ENCODE measurements at places on chromosomes 1 and 21. TPM values are rescaled to one million over a fixed set of nuclear protein-coding genes. Genes with fewer than 3 reads are reported as not detected.

Gene CD5L
- total RNA-seq: not detected

Gene HAO2
- not detected for total RNA-seq

Gene CHIA
- total RNA-seq: not detected

Gene TSNAX
- 48.4 TPM for total RNA-seq

Gene KRTAP19-8
- not detected for total RNA-seq

Gene OR2G6
- not detected for total RNA-seq

Gene KIAA1614
- 0.66 TPM for total RNA-seq

Gene HOOK1
- total RNA-seq: 0.22 TPM

Gene RNF186
- total RNA-seq: not detected

Gene P3R3URF
- total RNA-seq: not detected

Gene PRAMEF11
- not detected for total RNA-seq

Gene NCAM2
- total RNA-seq: not detected

Gene CYP4B1
- total RNA-seq: not detected

Gene TSPAN2
- 1.6 TPM for total RNA-seq

Gene VANGL2
- total RNA-seq: 0.69 TPM

Gene BMP8B
- 5.1 TPM for total RNA-seq

Gene PLPPR5
- total RNA-seq: not detected

Gene NLRP3
- total RNA-seq: not detected

Gene HJV
- total RNA-seq: not detected

Gene USH2A
- total RNA-seq: not detected

Gene TMEM82
- total RNA-seq: not detected

Gene AKR7A3
- total RNA-seq: 0.16 TPM

Gene ADAM30
- not detected for total RNA-seq

Gene PPM1J
- 0.99 TPM for total RNA-seq

Gene DNAH14
- 14.9 TPM for total RNA-seq

Gene AADACL3
- total RNA-seq: not detected

Gene F13B
- total RNA-seq: not detected

Gene HES2
- total RNA-seq: 3.6 TPM

Gene PLA2G2F
- total RNA-seq: not detected

Gene TESK2
- total RNA-seq: 0.14 TPM

Gene PIGR
- not detected for total RNA-seq

Gene KRTAP19-3
- not detected for total RNA-seq

Gene CACNA1S
- not detected for total RNA-seq

Gene SEC16B
- total RNA-seq: 0.75 TPM

Gene ATP8B2
- total RNA-seq: 27.9 TPM

Gene PALMD
- total RNA-seq: 0.46 TPM

Gene TMEM69
- 19.7 TPM for total RNA-seq

Gene LCE1D
- total RNA-seq: not detected

Gene AMY1A
- not detected for total RNA-seq

Gene DYNLT4
- total RNA-seq: 0.80 TPM

Gene XCL1
- total RNA-seq: not detected

Gene SMCP
- total RNA-seq: not detected

Gene RUNX1
- 5.4 TPM for total RNA-seq

Gene ESRRG
- total RNA-seq: not detected

Gene CFAP74
- total RNA-seq: not detected

Gene AK5
- total RNA-seq: 8.2 TPM

Gene CRABP2
- total RNA-seq: 9.3 TPM

Gene TMEM269
- 0.08 TPM for total RNA-seq

Gene CD1B
- not detected for total RNA-seq

Gene KCNH1
- total RNA-seq: 1.7 TPM

Gene LIPI
- total RNA-seq: not detected

Gene CD34
- total RNA-seq: not detected

Gene CFAP410
- total RNA-seq: 6.8 TPM
